ENCODE measurements at places on chromosomes 5 and 9.
A peak's percentile ranks its signal among the peaks of the same experiment; 100 is the strongest.

GRCh38 chr5:87751824-87752223 is 339.1 kb upstream of the CCNH start:
- peak; percentile 71 for DNase-seq

GRCh38 chr5:136435946-136436543 is 70.7 kb upstream of the TRPC7 start:
- DNase-seq = no peak

GRCh38 chr5:120464627-120465435 is 731 bp downstream of the PRR16 start:
- no peak for DNase-seq

- DNase-seq = no peak
These were observed 72.8 kb upstream of the MTAP start for GRCh38 chr9:21729648-21730047.

GRCh38 chr9:111986035-111986556 is 89.5 kb downstream of the UGCG start:
- DNase-seq = no peak

DNA sequence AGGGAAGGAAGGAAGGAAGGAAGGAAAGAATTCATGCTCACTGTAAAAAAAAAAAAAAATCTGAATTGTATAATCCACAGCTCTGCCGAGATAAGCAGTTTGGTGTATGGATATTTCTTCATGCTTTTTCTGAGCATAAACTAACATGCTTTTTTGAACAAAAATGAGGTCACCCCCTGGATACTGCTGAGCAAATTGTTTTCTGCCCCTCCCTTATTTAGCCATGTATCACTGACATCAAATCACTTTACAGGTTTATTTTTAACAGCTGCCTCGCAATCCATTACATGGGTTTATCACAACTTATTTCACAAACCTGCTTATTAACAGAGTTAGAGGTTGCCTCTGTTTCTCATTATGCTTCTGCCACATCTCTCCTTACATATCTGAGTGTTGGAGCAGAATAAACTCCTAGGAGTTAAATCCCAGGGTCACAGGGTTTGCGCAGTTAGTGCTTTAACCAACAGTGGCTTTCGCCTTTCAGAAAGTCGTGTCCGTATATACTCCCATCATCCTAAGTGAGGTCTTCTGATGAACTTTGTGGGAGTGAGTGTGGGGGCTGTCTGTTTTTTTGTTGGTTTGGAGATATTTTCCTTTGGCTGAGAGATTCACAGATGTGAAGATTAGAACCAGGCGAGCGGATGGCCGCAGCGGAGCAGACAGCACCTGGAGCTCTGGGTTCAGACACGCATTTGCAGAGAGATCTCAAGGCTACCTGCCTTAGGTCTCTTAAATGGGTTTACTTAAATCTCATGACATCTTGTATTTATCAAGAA is 57.7 kb downstream of the AK8 start:
- no peak for DNase-seq

DNA sequence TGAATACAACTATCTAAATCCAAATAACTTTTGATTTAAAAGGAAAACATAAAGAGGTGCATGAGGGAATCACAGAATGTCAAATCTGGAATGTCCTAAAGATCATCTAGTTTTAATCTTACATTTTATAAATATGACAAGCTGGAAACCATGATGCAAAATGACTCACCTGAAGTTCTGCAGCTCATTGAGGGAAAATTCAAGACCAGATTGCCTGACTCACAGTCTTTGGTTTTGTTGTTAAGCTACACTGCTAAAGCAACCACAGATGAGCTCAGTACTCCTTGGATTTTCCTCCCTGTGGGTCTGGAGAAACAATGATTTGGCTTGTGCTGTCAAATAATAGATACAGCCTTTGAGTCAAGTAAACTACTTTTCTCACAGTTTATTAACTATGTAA is 19.1 kb upstream of the EDIL3 start:
- no peak for DNase-seq

DNA sequence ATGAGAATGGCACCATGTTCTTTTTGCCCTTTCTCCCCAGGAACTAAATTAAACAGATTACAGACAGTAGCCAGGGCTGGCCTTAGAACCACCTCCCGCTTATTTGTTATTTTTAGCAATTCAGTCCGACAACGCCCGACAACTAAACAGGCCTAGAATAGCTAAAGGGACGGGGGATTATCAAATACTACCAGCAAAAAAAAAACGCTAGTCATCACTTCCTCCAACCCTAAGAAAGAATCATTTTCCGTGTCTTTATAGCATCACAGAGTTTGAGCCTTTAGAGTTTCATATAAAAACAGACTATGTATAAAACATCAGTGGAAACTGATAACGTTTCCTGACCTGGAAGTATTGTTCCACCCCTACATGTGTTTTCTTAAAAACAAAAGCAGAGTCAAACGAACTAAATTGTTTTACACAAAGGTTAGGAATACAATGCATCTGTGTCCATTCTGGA is 35.3 kb downstream of the PFDN1 start:
- DNase-seq = no peak

- DNase-seq = no peak
These were observed 15.0 kb downstream of the ORM2 start for GRCh38 chr9:114344692-114345091.

All from midbrain (tissue), 1 donor.